ENCODE measurements at places on chromosomes 7 and 10.

- no peak for DNase-seq
Measured at GRCh38 chr7:107933386-107934013, 42.5 kb downstream of the DLD start.

DNA sequence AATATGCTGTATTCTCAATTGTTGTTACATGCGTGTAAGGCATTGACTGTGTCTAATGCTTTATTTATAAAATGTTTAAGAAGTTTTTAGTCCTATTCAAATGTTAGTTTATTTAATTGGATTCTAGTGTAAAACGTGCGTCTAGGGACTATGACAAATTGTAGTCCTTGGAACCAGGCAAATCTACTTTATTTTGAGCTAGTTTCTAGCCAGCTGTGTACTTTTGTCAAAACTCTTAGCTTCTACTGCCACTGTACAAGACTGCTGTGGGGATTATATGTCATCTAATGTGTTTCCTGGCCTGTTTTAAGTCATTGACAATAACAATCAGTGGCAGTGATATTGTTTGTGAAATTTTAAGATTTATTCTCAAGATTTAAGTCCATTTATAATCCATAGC lies 220.5 kb upstream of the SEMA3D start:
- DNase-seq, result no peak

- DNase-seq, result no peak
Measured at GRCh38 chr10:99612167-99612831, 7.9 kb downstream of the SLC25A28 start.

- no peak for DNase-seq
Measured at GRCh38 chr10:1209355-1209979, 153.3 kb downstream of the WDR37 start.

DNA sequence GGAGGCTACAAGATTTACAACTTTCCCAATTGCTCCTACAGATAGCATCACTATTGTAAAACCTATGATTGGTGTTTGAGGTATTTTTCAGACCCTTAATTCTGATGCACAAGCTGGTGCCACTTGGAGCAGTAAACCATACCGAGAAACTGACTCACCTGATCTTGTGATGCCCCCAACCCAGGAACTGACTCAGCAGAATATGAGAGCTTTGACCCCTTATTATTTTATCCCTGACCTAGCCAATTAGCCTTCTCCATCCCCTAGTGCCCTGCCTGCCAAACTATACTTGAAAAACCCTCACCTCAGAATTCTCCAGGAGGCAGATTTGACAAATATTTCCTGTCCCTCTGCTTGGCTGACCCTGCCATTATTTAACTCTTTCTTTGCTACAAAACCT lies 585.9 kb upstream of the GHITM start:
- no peak for DNase-seq

DNA sequence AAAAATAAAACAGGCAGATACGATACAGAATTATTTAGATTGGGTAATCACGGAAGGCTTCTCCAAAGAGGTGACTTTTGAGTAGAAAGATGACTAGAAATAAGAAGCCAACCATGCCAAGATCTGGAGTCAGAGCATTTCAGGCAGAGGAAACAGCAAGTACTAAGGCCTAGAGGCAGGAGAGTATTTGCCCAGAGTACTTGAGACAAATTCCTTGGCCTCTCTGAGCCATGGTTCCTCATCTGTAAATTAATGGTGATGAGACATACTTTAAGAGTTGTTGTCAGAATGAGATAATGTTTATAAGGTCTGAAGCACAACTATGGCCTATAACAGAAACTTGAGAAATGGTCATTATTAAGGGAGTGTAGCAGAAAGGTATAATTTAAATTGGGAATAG lies 15.8 kb upstream of the GPR37 start:
- no peak for DNase-seq

GRCh38 chr10:18721067-18721466 lies 61.8 kb downstream of the ARL5B start:
- no peak for DNase-seq

DNA sequence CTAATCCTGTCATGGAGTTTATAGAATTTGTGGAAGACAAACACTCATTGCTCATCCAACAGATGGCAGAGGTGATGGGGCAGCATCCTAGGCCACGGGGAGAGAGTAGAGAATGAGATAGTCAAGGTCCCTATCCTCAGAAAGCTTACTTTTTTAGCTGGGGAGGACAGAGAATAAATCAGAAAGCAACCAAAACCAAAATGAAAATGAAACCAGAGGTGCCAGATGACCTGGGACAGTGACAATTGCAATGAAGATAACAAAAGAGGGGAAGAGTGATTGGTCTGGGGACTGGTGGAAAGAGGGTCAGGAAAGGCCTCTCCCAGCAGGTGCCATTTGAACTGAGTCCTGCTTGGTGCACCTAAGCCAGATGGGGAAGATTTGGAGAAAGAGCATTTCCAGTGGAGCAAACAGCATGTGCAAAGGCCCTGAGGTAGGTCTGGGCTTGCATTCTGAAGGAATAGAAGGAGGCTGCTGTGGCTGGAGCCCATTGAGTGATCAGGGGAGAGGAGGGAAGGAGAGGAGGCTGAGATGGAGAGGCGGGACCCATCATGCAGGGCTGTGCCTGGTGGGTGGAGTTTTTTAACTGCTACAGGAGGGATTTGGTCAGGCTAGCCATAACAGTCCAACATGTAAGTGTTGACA lies 164.1 kb downstream of the RPS24 start:
- DNase-seq, result no peak

DNA sequence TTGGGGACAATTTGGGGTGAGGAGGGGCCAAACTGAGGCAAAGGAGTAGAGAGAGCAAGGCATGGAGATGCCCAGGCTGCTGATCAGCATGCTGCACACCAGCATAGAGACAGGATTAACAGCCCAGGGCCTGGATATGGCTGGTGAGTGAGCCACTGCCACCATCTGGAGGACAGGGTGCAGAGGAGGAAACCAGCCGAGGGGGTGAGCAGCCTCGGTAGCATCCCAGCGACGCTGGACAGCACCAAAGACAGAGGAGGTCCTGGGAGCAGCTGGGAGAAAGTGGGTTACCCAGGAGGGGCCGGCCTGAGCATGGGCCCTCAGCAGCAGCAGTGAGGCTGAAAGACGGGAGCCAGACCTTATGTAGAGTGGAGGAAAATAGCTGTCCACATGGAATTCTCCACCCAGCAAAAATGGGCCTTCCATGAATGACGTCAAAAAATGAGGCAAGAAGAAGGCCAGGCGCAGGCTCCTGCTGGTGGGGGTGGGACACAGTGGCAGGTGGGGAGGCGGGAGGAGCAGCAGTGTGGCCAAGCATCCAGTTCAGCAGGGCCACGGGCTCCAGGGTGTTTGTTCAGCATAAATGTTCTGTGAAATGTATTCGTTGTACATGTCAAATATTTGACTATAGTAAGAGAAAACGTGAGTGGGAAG lies 16.7 kb downstream of the RET start:
- no peak for DNase-seq

- DNase-seq, result no peak
Measured at GRCh38 chr10:7817984-7818294, 366 bp upstream of the TAF3 start.

DNA sequence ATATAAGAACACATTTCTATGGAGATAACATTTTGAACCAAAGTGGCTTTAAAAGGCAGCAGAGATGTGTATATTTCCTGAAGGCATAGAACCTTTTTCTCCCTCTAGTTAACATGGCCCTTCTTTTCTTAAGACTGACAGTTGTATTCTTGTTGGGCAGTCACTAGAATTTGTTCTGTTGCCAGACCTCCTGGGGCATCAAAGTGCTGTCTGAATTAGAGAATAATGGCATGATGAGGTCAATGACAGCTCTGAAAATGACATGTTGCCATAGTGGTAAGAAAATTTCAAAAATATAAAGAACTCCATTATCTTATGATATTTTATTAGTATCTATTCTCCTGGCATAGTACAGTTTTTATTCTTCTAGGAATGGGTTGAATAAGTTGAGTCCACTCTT lies 446.7 kb downstream of the NRG3 start:
- DNase-seq, result no peak

- no peak for DNase-seq
Measured at GRCh38 chr10:20945546-20946332, 48.6 kb upstream of the NEBL start.

GRCh38 chr10:13707156-13707881 lies 120.6 kb downstream of the PRPF18 start:
- DNase-seq, result no peak

DNA sequence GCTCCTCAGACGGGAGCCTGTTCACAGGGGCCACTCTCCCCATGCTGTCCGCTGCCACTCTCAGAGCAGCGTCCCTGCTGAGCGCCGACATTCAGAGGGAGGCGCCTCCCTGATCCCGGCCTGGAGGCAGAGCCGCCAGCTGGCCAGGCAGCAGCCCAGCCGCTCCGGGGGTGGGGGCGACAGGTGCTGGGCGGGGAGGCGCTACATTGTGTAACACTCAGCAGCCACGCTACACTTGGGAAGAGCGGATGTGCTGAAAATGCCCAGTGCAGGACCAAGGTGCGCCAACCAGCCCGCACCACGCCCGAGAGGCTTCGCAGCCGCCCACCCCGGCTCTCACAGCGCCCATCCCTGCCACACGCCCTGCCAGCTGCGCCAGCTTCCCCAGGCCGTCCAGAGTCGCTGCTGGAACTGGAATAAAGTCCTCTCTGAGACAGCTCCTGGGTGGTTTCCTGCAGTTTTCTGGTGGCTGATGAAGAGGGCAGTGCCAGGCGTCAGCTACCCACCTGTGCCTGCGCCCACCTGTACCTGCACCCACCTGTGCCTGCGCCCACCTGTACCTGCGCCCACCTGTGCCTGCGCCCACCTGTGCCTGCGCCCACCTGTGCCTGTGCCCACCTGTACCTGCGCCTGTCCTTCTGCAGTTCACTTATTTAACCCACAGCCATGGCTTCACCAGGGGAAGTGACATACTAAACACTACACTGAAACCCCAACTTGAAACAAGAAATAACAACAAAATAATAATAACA lies 25.7 kb downstream of the STK32C start:
- no peak for DNase-seq

DNA sequence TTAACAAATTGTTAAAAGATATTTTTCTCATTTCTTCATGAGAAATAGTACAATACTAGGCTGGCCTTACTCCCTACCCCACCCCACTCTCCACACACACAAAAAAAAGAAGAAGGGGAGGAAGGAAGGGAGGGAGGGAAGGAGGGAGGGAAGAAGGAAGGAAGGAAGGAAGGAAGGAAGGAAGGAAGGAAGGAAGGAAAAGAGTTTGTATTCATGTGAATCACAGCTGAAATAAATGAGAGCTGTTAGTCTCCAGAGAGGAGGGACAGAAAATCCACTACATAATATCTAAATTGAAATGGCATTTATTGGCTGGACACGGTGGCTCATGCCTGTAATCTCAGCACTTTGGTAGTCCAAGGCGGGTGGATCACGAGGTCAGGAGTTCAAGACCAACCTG lies 57.8 kb downstream of the SEMA3A start:
- DNase-seq, result no peak

GRCh38 chr7:18087026-18087686 lies 59.5 kb upstream of the PRPS1L1 start:
- no peak for DNase-seq

- DNase-seq, result no peak
Measured at GRCh38 chr10:37067576-37067975, 57.8 kb upstream of the ANKRD30A start.

DNA sequence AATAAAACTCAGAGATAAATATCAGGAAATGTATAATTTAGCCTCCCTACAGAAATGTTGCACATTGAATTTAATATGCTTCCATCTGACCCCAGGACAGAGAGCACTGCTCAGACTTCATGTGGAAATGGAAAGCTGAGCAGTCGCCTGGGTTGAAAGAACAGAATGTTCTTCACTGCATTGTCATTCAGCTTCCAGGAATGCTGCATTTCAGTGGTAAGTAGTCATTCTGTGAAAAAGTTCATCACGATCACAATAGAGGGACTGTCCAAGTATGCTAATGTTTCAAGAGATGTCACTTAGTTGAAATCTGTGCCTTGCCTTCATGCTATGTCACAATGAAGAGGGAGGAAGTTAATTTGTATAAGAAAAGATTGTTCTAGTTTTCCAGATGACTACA lies 147.3 kb downstream of the NRCAM start:
- no peak for DNase-seq

DNA sequence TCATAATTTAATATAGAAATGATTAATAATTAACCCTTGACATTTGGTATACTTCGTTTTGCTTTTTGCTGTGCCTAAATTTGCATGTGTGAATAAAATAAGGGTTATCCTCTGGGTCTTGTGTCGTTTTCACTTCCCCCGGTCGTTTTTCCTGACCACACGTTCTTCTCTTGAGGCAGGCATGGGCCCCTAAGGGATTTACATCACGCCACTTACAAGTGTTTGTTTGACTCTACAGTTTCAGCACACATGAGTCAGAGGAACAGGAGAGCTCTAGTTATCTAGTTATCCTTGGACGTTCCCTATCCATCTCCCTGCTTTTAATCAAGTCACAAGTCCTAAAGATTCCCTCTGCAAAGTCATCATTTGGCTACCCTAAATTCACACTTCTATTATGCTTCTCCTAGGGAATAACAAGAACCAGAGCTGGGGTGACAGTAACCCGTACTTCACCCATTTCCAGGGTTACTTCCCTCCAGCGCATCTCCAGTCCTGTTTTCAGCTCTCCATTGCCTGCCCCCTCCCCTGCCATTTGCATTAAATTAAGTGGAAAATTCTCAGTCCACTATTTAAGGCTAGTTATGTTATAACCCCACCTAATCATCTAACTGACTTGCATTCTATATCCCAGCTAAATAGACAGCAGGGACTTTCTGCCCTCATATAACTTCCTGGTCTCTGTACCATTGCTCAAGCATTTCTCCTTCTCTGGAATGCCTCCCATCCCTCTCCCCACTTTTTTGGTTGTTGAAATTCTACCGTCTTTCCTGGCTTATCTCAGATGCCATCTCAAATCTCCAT lies 206.9 kb downstream of the PTEN start:
- DNase-seq, result no peak

- no peak for DNase-seq
Measured at GRCh38 chr7:46809886-46810285, 772.0 kb downstream of the TNS3 start.

DNA sequence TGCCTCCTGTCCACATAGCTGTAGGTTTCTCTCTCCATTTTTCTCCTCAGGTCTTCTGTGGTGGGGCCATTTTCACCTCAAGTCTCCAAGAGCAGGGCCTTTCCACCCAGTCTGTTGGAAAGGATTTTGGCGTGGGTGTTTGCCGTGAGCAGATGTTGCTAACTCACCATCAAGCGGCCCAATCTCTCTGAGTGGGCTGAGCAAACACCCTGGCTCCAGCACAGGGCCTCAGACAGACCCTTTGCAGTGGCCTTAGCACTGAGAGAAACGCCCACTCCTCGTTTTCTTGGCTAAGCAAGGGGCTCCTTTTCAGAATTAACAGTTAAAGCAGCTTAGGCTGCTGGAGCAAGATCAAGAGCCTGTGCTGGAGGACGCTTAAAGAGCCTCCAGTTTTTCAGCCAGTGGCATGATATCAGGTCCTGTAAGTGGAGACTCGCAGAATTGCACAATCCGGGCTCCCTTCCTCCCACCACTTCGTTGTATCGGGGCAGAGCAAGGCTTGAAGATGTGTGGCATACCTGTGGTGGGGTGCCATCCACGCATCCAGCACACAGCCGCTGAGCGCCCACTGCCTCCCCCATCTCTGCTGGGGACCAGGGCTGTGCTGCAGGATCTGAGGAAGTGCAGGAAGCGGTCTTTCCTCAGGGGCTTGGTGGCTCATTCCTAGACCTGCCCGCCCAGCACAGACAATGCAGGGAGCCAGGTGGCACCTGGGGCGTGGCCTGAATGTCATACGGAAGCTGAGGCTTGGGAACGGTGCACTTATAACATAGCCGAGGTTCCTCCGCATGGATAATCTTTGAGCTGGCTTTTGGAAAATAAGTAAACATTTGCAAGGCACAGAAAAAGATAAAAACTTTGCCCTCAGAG lies 142.7 kb downstream of the ADARB2 start:
- DNase-seq, result no peak
